ENCODE measurements at places on chromosomes 3 and 15.

DNA sequence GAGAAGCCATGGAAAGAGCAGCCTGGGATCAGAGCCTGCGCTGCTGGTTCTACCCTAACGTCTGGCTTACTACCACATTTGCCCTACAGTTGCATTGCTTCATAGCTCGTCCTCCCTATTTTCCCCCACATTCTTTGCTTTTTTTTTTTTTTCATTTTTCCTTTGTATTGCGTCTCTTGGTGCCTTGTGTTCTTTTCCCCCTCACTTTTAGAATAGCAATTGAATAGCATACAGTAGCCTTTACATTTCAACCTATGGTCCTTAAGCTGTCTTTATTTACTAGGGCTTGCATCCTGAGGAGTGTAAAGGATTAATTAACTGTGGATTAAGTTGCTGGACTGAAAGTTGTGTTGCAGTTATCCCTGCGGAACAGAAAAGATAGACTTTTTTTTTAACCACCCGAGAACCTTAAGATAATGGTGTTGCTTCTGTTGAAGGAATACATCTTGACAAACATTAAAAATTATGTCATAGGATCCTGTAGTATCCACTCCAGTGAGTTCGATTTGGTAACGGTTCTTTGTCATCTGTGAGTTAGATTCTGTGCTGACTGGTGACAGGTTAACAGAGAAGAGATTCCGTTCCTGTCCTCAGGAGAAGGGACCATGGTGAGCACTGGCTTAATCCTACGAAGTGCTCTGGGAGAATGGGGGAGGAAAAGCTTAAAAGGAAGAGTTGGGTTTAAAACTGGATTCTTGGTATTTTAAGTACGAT lies 417.4 kb upstream of the NAALADL2 start:
- DNase-seq = no peak

DNA sequence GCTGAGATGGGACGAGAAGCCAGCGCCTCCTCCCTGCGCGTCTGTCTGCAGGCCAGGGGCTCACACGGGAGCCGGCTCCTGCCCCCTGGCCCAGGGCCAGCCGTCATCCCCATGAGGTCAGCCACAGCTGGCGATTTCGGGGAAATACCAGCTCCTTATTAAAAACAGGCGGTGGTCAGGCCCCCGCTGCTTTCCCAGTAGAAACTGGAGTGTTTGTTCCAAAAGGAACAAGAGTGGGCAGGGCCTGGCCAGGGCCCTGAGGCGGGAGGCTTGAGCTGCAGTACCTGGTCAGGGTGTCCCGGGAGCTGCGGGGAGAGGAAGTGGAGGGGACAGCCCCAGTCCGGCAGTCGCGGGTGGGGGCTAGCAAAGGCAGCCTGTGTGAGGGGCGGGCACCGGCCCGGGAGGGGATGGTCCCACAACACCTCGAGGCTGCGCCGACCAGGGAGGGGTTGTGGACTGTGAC lies 17.8 kb downstream of the MYL3 start:
- peak; percentile 86 for DNase-seq

- DNase-seq = no peak
Observed at GRCh38 chr15:66156310-66156975, 97.1 kb downstream of the MEGF11 start.

DNA sequence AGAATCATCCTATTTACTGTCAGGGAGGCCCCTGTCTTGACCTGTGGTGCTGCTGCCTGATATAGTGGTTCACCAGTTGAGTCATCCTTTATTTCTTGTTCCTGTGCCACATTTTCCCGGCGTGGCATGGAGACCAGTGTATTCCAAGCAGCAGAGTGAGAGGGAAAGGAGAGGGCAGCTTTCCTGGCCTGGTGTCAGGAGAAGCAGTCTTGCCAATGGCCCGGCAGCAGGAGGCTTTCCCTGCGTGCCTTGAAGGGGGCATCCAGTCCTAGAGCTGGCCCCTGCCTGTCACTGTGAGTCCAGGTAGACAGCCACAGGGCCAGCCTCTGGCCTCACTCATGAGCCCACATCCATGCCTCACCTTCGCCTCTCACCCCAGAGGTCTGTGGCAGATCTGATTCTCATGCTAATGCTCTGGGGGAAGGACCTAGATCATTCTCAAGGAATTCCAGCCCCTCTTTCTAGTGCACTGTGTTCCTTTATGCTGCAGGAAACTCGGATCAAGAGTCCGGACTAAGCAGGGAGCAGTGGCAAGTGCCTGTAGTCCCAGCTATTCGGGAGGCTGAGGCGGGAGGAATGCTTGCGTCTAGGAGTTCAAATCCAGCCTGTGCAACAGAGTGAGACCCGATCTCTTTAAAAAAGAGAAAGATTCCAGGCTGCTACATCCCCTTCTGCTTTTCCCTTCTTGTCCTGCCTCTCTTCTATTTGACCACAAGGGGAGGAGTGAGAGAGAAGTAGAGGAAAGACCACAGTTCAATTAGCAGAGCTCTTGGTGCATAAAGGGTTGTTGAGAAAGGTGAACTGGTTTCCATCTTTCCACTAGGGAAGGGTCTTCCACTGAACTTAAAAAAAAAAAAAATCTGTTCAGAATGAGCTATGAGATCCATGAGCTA lies 66.8 kb upstream of the HACD2 start:
- DNase-seq = no peak

DNA sequence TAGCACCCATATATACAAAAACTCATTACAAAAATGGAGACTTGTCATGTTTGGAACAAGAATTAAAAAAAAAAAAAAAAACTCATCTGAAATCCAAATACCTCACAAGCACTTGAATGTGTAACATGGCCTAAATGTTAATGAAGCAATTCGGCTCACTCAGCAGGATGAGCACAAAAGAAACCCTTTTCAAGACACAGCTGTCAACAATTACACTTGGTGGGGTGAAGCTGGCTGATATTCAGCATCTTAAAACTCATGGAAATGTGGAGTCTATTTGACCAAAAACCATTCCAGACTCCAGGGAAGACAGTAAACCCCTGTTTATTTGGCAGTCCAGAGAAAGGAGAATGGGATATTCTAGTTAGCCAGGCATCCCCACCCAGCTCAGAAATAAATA lies 205.4 kb upstream of the TSC22D2 start:
- DNase-seq = peak; percentile 71

- peak; percentile 57 for DNase-seq
Observed at GRCh38 chr3:43503067-43503728, 118.6 kb downstream of the ANO10 start.

GRCh38 chr3:72446218-72447058 lies 401.8 kb downstream of the SHQ1 start:
- DNase-seq = peak; percentile 85

GRCh38 chr15:88391006-88391405 lies 76.2 kb downstream of the MRPL46 start:
- no peak for DNase-seq

DNA sequence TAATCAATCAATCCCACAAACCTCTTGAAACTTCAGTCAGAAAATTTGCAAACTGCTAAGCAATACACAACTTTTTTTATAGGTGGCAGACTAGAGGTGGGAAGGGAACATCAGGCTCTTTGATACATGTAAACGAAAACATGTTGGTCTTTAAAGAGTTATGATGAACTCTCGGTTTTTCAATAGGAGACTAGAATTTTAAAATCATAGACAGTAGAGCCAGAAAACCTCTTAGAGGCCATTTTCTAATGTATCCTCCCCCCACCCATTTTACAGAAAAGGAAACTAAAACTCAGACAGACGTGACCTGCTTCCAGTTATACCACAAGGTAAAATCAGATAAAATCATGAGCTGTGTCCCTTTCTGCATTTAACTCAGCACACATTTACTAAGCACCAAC lies 179.1 kb upstream of the LPP start:
- no peak for DNase-seq

- DNase-seq = no peak
Observed at GRCh38 chr3:128835096-128835495, 44.3 kb upstream of the ACAD9 start.

DNA sequence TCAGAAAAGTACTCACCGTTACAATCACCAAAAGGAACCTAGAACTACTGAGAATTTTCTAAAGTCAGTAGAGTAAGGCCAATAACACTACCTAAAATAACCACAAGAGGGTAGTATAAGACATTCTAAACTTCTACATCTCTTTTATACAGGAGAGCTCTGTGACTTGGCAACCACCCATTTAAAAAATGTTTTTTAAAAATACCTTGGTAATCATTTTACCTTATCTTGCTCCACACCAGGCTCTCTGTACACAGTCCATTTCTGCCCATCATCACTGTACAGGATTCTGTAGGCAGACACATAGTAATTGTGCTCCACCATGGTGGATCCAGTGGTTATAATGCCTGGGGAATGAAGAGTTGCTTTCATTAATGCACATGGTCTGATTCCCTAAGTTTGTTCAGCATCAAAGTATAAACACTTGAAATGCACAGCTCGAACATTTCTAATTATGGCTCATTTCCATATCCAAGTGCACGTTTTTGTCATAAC lies 54.5 kb downstream of the ST3GAL6 start:
- peak; percentile 86 for DNase-seq

GRCh38 chr3:186458306-186459107 lies 85.7 kb downstream of the CRYGS start:
- no peak for DNase-seq

- no peak for DNase-seq
Observed at GRCh38 chr3:132196113-132196512, 121.1 kb upstream of the ACP3 start.

- DNase-seq = peak; percentile 12
Observed at GRCh38 chr15:30985081-30985531, 6.3 kb downstream of the MTMR10 start.

- peak; percentile 98 for DNase-seq
Observed at GRCh38 chr3:49689046-49689907, at the start of the genes MST1 and RNF123. Gene MST1 (minus strand): TSS chr3:49689474. CDS start chr3:49688691, 783 bp downstream. Gene RNF123 (plus strand): TSS chr3:49689557. CDS start chr3:49691166, 1,609 bp downstream.

DNA sequence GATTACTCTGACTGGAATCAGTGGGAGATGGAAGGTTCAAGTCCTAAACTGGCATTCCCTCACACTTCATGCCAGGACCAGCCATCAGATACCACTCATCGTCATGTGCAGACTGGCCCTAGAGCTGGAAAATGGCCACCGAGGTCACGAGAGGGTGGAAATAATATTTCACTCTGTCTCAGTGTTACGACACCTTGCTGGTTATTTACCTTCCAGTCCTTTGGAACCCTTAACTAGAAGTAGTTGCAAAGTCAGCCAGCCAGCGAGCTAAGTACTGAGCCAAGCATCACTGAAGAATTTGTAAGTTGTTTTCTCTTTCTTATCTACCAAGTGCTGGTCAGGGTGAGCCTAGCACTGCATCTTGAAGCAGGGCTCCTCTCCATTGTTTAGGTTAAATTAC lies 309.9 kb upstream of the RASGRP1 start:
- no peak for DNase-seq

- peak; percentile 27 for DNase-seq
Observed at GRCh38 chr3:54940971-54941370, 13.1 kb upstream of the LRTM1 start.

DNA sequence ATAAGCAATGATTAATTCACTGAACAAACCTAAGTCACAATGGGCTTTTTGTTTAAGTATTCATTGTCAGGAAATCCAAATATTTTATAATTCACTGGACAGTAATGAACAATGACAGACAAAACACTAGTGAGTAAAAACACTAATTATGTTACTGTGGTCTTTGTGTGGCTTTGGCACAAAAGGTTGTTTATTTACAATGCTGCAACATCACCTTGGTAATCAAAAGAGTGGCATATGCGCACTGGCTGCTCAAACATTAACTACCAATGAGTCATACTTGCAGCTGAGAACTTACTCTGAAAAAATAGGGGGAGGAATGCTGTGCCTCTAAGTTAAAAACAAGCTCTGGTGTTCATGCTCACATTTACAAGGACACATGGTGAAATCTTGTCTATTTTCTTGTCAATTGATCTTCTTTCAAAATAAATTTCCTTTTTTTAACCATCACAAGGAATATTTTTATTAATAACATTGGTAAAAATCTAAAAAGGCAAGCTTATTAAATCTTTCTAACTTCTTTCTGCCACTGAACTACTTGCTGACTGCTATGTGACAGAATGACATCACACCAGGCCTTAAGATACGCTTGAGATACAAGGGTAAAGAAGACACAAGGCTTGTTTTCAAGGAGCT lies 85.2 kb upstream of the PPIB start:
- peak; percentile 42 for DNase-seq

GRCh38 chr3:41363830-41364523 lies 164.7 kb downstream of the CTNNB1 start:
- DNase-seq = peak; percentile 11

DNA sequence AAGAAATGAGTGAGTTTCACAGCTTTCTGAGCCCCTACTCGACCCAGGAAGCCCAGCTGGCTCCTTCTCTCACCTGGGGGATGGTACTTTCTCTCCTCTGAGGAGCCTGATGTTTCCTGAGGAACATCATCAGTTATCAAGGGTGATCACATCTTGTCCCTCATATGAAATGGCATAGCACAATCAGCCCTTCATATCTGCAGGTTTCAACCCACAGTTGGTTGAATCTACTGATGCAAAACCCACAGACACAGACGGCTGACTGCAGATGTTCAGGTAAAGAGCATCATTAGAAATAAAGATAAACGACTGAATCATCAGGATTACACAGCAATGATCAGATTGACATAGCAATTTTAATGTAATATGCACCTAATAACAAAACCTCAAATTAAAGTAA lies 93.6 kb upstream of the OSTN start:
- no peak for DNase-seq

GRCh38 chr15:57680021-57680420 lies 26.5 kb upstream of the POLR2M start:
- DNase-seq = no peak

DNA sequence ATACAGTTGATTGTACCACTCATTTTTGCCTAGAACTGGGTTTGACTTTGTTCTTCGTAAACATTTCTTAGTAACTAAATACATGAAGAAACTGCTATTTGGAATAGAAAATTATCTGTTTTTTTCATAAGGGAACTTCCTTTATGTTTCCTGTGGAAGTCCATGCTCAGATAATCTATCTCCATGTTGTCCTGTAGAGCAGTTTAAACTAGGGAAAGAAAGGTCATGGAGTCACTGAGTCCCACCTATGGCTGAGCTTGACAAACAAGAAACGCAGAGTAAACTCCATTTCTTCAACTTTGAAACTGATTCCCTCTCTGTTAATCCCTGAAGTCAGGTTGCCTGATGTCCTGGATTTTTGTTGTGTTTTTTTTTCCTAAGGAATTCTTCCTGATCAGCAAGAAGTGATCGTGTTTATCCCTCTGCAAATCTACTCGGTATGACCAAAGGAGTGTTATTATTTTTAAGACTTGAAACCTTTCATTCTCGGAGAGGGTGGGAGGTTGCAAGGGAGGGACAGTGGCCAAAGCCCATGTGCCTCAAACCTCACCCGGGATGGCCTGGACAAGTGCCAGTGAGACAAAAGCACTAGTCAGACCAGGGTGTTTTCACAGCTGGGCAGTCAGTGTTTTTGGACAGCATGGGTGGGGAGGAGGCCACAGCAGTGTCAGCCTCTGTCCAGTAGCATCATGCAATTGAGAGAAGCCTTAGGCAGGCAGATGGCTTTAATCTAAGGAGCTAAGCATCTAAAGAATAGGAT lies 129.8 kb upstream of the PHLDB2 start:
- peak; percentile 22 for DNase-seq

DNA sequence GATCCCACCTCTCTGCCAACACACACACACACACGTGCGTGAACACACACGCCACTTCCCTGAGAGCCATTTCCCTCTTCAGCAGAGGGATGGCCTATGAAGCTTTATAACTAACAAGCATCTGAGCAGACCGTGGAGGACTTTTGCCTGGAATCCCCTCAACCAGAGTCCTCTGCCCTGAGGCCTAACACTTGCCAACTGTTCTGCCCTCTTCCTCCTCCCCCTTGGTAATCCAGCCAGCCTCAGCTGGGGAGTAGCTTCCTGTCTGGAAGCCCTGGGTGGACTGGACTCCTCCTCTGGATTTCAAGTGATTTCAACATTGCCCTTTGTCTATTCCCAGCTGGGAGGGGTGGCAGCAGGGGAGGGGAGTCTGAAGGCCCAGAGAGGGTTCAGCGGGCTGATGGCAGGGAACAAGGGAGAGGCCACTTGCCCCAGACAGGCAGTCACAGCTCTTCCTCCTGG lies 68.4 kb upstream of the HACD2 start:
- DNase-seq = peak; percentile 65

Measured in eye (tissue), 1 donor.